ENCODE measurements at places on chromosomes 16 and 17.

GRCh38 chr16:8203101-8203500, 387.2 kb downstream of the TMEM114 start:
- DNase-seq, result no peak

GRCh38 chr16:74607310-74607961, 522 bp upstream of the GLG1 start:
- DNase-seq, result no peak

DNA sequence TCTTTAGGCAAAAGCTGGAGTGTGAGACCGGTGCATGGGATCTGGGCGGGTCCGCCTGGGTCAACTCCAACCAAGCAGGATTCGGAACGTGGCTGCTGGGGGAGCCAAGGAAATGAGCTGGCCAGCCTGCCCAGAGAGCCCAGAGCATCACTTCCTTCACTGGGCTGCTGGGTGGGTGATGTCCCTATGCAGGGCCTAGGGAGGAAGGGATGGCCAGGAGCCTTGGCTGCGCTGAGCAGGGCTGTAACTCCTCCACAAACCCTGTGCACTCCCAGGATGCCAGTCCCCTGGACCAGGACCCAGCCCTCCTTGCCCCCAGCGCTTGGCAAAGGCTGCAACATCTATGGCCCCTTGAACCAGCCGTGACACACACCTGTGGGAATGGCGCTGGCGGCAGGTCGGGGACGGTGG, 138.4 kb downstream of the RAB11FIP4 start:
- DNase-seq, result no peak

DNA sequence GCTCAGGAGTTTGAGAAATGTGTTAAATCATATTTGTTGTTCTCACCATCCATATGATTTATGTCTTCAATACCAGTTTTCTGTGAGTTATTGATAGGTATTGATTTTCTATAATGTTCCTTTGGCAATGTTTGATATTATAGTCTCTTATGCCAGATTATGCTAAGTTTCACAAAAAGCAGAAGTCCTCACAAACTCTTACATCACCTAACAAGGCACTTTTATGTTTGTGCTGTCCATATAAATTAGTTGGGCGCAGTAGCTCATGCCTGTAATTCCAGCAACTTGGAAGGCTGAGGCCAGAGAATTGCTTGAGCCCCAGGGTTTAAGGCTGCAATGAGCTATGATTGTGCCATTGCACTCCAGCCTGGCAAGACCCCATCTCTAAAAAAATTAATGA, 12.6 kb upstream of the UQCRC2 start:
- DNase-seq, result no peak

DNA sequence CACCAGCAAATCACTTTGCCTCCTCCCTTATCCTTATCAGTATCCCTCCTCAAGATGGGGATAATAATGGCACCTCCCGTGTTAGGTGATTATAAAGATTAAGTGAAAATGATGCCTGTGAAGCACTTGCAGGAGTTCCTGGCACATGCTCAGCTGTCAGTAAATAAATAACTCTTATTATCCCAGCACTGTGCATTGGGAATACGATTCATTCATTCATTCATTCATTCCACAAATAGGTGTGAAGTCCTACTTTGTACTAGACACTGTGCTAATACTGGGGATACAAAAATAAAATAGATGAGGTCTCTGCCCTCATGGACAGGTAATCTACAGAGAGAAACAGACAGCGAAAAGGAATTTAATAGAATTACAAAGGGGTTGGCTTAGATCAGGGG, 2.0 kb downstream of the XYLT2 start:
- DNase-seq, result no peak

DNA sequence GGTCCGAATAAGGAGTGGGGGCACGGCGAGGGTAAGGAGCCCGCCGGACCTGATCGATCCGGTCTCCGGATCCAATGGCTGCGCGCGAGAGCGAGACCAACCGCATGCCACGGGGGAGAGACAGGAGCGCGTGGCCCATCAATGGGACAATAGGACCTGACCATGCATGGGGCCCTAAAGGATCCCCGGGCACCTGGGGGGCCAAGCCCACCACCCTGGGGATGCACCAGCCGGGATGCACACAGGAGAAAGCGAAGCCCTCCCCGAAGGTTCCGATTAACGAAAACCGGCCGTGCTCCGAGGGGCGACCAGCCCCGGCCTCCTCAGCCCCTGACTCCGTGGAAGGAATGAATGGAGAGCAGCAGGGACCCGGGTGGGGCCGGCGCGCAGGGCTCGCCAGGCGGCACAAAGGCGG, 525 bp downstream of the JPT1 start:
- peak; percentile 58 for DNase-seq

- DNase-seq, result no peak
Measured at GRCh38 chr17:45410144-45411091, 22.3 kb downstream of the ARHGAP27 start.

GRCh38 chr16:84156342-84156784, 11.3 kb downstream of the DNAAF1 start:
- DNase-seq, result no peak
